ELF-1 (cell line): ENCODE measurements at places on chromosomes 13 and 19.

DNA sequence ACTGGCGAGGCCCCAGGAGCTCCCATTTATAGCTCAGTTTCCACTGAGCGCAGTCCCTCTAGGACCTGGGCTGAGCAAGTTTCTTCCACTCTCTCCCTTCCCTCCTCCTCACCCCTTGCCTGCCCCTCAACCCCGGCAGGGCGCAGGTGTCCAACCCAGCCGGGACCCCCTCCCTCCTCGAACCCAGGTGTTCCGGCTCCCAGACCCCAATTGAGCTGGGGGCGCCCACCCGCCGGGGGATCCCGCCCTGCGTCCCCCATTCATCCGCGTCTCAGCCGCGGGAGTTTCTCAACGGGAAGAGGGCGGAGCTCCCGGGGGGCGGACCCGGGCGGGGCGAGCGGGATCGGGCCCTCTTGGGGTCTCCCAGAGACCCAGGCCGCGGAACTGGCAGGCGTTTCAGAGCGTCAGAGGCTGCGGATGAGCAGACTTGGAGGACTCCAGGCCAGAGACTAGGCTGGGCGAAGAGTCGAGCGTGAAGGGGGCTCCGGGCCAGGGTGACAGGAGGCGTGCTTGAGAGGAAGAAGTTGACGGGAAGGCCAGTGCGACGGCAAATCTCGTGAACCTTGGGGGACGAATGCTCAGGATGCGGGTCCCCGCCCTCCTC, at the start of gene KIRREL2:
KIRREL2 (plus strand) TSS at position 366 of the 604 bp plus-strand sequence; CDS start at position 575, 209 bp downstream.
- no peak for DNase-seq

- DNase-seq, result no peak
Measured at GRCh38 chr13:25971459-25972145, 80.2 kb downstream of the SHISA2 start.

DNA sequence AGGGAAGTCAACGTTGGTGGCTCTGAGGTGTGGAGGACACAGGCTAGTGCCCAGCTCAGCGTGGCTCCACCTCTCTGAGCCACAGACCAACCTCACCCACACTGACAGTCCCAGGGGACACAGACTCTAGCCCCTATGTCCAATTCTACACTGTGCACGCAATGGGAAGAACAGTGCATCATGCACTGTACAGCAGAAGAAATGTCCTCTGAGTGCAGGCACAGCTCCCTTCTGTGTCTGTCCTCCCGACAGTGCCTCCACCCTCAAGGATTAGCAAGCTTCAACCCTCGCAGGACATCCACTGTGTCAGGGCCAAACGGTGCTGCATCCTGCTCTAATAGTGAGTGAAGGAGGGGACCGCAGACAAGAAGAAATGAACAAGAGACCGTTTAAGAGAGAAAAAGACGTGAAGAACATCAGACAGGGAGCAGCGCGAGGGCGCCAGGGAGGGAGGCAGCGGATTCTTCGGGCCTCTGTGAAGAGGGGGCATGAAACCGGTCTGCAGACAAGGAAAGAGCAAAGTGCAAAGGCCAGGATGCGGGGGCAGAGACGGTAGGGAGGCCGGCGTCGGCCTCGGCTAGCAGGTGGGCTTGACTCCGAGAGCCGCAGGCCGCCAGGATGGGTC, 681 bp downstream of the ZNF837 start:
- DNase-seq, result no peak

GRCh38 chr13:113258321-113259054, 38.6 kb upstream of the LAMP1 start:
- DNase-seq, result no peak

- DNase-seq, result no peak
Measured at GRCh38 chr13:113274721-113275120, 22.3 kb upstream of the LAMP1 start.

- peak; percentile 97 for DNase-seq
Measured at GRCh38 chr19:52139252-52140031, at the start of gene ZNF616. Gene ZNF616, minus strand, starts transcription at chr19:52139938. Its CDS starts 9,426 bp downstream, at chr19:52130512.

- DNase-seq, result no peak
Measured at GRCh38 chr13:66958611-66959010, 271.5 kb downstream of the PCDH9 start.

DNA sequence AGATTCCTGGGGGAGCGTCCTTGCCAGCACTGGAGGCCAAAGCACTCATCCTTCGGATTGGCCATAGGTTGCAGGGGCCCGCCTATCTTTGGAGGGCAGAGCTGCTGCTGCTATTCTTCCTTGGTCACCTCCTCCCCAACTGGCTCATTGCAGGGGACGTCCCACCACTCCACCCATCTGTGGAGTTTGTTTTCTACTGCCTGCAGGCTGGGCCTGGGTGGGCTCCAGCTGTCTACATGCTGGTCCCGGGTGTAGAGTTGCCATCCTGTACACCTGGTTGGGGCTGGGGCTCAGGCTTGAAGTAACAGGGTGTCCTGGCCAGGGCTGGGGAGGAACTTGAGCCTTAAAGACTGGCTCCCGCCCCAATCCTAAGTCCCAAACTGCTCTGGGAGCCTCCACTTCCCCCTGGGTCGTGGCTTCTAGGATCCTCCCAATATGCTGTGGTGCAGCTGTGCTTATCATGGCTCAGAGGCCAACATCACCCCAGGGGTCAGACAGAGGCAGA, 2.1 kb downstream of the RNF225 start:
- no peak for DNase-seq

DNA sequence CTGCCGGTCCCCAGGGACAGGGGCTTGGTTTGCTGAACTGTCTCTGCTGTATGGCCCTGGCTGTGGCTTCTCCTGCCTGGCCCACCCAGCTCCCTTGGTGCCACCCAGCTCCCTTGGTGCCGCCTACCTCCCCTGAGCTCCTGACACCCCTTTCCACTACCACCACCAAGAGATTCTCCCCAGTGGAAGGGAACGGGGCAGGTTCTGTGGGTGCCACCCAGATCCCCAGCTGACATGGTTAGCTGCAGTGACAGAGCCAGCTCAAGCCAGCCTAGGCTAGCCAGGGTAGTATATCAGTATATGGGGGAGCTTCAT, 28.5 kb upstream of the POP4 start:
- no peak for DNase-seq

DNA sequence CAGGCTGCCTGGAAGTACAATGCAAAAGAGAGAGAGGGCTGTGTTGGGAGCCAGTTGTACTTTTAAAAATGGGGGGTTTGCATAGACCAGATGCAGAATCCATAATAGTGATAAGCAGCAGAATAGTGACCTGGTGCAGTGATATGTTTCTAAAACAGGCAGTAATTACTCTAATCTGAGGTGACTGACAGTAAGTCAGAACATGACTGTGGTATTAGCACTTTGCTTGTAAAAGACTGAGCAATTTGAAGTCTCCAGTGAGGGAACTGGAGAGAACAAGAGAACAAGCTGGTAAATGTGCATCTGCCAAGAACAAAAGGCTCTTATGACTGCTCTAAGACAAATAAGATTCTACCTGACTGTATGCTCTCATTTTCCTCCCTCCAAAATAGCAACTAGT, 383.4 kb downstream of the ITGBL1 start:
- DNase-seq, result no peak

- peak; percentile 21 for DNase-seq
Measured at GRCh38 chr13:23960566-23961156, 63.4 kb upstream of the C1QTNF9B start.

DNA sequence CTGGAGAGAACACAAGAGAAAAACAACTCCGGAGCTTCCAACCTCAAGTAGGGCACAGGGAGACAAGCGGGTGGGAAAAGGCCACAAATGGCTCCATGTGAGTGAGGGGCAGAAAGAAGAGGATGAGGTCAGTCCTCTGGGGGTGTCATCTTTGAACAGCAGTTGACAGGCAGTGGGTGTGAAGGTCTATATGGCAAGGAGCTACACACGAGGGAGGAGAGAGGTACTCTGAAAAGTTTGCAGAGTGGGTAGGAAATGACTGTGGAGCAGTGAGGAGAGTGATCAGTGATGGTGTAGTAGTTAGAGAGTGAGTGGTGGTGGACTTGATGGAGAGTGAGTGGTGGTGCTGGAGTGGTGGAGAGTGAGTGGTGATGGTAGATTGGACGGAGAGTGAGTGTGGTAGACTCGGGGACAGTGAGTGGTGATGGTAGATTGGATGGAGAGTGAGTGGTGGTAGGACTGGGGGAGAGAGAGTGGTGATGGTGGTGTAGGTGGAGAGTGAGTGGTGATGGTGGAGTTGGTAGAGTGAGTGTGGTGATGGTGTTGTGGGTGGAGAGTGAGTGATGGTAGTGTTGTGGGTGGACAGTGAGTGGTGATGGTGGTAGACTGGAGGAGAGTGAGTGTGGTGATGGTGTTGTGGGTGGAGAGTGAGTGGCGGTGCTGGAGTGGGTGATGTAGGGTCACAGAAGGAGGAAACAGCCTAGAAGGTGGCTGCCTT, 4.0 kb downstream of the TFDP1 start:
- no peak for DNase-seq

GRCh38 chr19:53652476-53652875, 20.7 kb downstream of the DPRX start:
- DNase-seq, result no peak

- no peak for DNase-seq
Measured at GRCh38 chr19:18396471-18397241, 766 bp downstream of the LRRC25 start.

DNA sequence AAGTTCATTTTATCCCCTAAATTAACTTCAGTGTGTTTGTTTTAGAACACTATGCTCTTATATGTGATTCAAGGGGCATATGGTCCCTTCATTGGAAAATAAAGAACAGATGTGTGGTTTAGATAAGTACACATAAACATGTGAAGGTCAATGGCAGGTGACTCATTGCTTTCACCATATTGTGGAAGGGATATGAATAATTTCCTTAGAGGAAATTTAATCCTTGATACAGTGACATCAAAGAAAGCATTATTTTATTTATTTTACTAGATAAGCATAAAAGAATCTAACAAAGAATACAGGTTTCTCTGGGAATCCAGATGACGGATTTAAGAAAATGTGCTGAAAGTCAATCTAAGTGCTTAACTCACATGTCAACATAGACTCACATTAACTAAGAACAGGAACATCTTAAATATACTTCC, 373.5 kb downstream of the KCTD12 start:
- no peak for DNase-seq

DNA sequence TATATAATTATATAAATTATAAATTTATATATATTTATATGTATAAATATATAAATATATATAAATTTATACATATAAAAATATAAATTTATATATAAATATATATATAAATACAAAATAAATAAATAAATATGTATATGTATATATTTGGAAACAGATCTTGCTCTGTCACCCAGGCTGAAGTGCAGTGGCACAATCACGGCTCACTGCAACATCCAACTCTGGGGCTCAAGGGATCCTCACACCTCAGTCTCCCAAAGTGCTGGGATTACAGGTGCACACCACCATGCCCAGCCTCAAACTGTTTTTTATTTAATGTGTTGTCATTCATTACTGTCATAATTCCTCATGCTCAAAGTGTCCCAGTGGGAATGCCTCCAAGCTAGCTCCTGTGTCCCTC, 25.2 kb upstream of the PDCD5 start:
- no peak for DNase-seq

DNA sequence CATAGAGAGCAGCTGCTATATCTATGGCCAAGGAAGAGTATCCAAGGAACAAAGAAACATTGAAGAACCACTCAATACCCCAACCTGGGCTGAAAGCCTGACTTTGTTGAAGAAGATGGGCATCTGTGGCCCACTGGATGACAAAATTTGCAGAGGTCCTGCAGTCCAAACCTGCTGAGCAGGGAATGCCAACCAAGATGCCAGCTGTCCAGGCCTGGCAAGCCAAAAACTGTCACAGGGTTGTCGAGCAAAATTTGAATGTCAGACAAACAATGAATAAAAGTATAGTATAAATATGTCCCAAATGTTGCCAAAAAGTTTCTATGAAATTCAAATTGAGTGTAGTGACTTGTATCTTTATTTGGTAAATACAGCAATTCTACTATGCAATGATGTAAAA, 1040.2 kb downstream of the PCDH9 start:
- DNase-seq, result no peak

- DNase-seq, result no peak
Measured at GRCh38 chr19:791007-791566, 6.2 kb upstream of the PTBP1 start.

- peak; percentile 79 for DNase-seq
Measured at GRCh38 chr13:25980255-25980654, 71.6 kb downstream of the SHISA2 start.

- DNase-seq, result no peak
Measured at GRCh38 chr19:47110521-47111005, 3.0 kb downstream of the ZC3H4 start.

DNA sequence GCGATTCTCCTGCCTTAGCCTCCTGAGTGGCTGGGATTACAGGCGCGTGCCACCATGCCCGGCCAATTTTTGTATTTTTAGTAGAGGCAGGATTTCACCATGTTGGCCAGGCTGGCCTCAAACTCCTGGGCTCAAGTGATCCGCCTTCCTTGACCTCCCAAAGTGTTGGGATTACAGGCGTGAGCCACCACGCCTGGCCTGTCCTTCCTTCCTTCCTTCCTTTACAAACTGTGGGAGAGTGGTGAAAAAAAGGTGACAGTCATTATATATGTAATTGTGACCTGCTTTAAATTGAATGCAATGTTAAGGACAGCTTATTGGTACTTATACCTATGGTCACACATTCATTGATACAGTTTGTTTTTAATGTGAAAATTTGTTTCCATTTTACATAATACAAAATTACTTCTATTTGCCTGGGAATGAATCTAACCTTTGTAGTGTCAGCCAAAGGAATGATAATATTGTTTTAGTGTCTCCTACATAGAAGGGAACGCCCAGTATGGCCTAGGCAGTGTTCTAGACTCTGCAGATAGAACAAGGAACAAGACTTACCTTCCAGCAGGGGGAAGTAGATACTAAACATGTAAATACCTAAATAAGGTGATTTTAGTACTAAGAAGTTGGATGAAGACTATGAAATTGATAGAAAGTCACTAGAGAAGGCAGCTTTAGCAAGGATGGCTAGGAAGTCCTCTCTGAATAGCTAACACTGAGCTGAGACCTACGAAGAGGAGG, 146.3 kb downstream of the GGACT start:
- no peak for DNase-seq

DNA sequence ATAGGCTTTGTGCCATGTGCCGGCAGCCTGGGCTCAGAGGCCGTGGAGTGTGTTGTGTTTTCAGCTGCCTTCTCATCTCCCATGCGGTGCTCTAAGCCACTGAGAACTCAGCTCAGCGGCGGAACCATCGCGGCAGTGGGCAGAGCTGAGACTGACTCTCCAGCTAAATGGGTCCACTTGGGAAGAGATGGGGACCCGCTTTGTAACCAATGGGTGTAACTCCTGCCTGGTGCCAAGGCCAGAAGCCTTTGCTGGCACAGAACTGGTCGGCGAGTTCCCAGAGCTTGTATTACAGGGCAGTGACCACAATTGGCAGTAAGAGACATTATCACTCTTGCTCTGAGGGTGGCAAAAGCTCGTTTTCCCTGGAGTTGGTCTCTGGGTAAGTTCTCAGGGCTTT, 183.0 kb downstream of the STK24 start:
- no peak for DNase-seq

GRCh38 chr19:1412323-1412923, 5.0 kb downstream of the DAZAP1 start:
- no peak for DNase-seq

- no peak for DNase-seq
Measured at GRCh38 chr13:71454509-71454908, 412.5 kb downstream of the DACH1 start.

- DNase-seq, result peak; percentile 13
Measured at GRCh38 chr13:48593536-48593935, 60.2 kb upstream of the CYSLTR2 start.

GRCh38 chr19:39792999-39793546, 14.4 kb downstream of the LEUTX start:
- DNase-seq, result peak; percentile 87
